ENCODE measurements at places on chromosomes 12 and 14.

DNA sequence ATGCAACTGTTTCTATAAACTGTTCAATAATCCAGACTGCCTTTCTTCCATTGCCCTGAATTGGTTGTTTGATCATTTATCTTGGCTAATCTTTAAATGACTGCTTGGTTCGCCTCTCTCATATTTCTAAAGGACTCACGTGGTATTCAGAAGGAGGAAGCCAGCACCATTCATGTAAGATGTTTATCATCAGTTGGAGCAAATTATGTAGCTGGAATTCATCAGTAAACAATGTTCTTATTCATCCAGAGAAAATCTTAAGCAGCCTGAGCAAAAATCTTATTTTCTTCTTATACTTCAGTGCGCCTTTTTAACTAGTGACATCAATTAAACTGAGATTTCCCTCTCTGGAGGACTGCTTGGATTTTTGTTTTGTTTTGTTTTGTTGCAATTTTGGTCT lies 538.7 kb upstream of the TMEM132C start:
- DNase-seq, result no peak

DNA sequence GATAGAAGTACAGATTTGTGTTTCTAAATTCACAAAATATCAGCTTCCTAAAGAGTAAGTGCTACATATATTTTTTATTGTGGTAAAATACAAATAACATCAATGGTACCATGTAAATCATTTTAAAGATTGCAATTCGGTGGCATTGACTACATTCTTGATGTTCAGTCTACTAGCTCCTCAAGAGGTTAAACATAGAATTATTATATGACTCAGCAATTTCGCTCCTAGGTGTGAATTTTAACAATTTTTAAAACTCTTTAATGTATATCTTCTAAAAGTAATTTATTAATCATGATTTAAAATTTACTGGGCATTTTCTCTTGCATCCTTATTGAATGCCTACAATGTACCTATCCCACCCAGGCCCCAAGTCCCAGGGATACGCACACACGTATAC lies 29.8 kb upstream of the OAS1 start:
- DNase-seq, result no peak

- DNase-seq, result no peak
Measured at GRCh38 chr12:129394177-129394825, 509.5 kb downstream of the TMEM132D start.

DNA sequence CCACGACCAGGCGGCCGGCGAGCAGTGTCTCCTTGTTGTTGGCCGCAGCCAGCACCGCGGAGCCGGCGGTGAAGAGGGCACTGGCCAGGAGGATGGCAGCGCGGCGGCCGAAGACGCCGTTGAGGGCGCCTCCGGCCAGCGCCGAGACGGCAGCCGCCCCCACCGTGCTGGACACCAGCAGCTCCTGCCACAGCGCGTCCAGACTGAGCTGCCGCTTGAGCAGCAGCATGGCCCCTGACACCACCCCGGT lies 691 bp downstream of the SLC2A13 start:
- DNase-seq, result peak; percentile 9

DNA sequence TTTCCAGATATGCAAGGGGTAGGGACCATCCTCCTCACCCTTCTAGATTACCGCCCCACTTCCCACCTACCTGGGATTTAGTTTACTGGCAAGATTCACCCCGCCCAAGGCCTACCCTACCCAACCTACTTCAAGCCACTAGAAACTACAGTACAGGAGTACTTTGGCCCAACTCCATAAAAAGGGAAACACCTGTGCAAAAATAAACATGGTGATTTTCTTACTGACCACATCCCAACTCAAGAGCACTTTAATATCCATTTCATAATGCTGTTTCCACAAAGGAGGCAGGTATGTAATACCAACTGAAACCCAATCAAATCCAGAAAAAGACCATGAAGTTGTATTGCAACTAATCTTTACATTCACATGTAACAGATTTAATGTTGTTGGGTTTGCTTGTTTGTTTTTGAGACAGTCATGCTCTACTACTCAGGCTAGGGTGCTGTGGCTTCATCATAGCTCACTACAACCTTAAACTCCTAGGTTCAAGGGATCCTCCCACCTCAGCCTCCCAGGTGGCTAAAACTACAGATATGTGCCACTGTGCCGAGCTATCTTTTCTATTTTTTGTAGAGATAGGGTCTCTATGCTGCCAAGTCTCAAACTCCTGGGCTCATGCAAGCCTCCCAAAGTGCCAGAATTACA lies 41.7 kb upstream of the RAP1B start:
- DNase-seq, result no peak

GRCh38 chr14:88947646-88948598 lies 123.5 kb downstream of the TTC8 start:
- peak; percentile 15 for DNase-seq
